ENCODE measurements at places on chromosomes 5 and 9. TPM values are rescaled to one million over a fixed set of nuclear protein-coding genes. Genes with fewer than 3 reads are reported as not detected.

GAS1 gene
- 0.09 TPM for total RNA-seq

MARCOL gene
- total RNA-seq, result not detected

OR1L6 gene
- total RNA-seq, result not detected

LRRC70 gene
- 0.11 TPM for total RNA-seq

TMEFF1 gene
- 0.80 TPM for total RNA-seq

IFNA7 gene
- not detected for total RNA-seq

GOLGA1 gene
- 10.7 TPM for total RNA-seq

GABBR2 gene
- 0.08 TPM for total RNA-seq

SLC25A2 gene
- total RNA-seq, result not detected

ARID3C gene
- total RNA-seq, result not detected

CAST gene
- total RNA-seq, result 160 TPM

ROR2 gene
- 0.67 TPM for total RNA-seq

ACTBL2 gene
- total RNA-seq, result 0.07 TPM

UAP1L1 gene
- total RNA-seq, result 10.7 TPM

PLPP7 gene
- not detected for total RNA-seq

CAMK4 gene
- not detected for total RNA-seq

SPATA31E1 gene
- not detected for total RNA-seq

RANBP6 gene
- total RNA-seq, result 16.0 TPM

MCC gene
- 0.22 TPM for total RNA-seq

FREM1 gene
- not detected for total RNA-seq

CFAP77 gene
- total RNA-seq, result not detected

FAM153A gene
- not detected for total RNA-seq

FAM163B gene
- total RNA-seq, result not detected

TRPM6 gene
- 1.4 TPM for total RNA-seq

FOXD4L3 gene
- total RNA-seq, result 0.08 TPM

ANKS6 gene
- total RNA-seq, result 24.8 TPM

ENTPD8 gene
- total RNA-seq, result 0.31 TPM

CTSL gene
- total RNA-seq, result 861 TPM

DBH gene
- total RNA-seq, result not detected

HAVCR1 gene
- total RNA-seq, result 44.9 TPM

ZNF618 gene
- total RNA-seq, result 10.5 TPM

F2RL2 gene
- total RNA-seq, result 5.5 TPM

ZBTB26 gene
- total RNA-seq, result 1.9 TPM

GLRA1 gene
- total RNA-seq, result not detected

S1PR3 gene
- 35.5 TPM for total RNA-seq

FAM169A gene
- total RNA-seq, result 2.7 TPM

VCAN gene
- 14.9 TPM for total RNA-seq

CTXN3 gene
- not detected for total RNA-seq

PPP3R2 gene
- not detected for total RNA-seq

SHOC1 gene
- total RNA-seq, result not detected

SPINK6 gene
- total RNA-seq, result 0.39 TPM

NXNL2 gene
- total RNA-seq, result 0.78 TPM

RGS7BP gene
- total RNA-seq, result not detected

PTGER4 gene
- 0.94 TPM for total RNA-seq

LAMC3 gene
- 2.6 TPM for total RNA-seq

PHYHD1 gene
- total RNA-seq, result not detected

CARD6 gene
- 3.8 TPM for total RNA-seq

NINJ1 gene
- total RNA-seq, result 90.8 TPM

Measured in A549 treated with RU486 at 1 μM for 4 hours (cell line).